ENCODE measurements at places on chromosomes 4 and X.

- DNase-seq = no peak
Measured at GRCh38 chr4:157315968-157316367, 95.4 kb downstream of the GRIA2 start.

- no peak for DNase-seq
Measured at GRCh38 chrX:25851141-25851540, 287.0 kb upstream of the MAGEB18 start.

GRCh38 chr4:182724414-182724813 lies 192.8 kb downstream of the DCTD start:
- no peak for DNase-seq

GRCh38 chrX:6550999-6551398 lies 16.1 kb upstream of the VCX3A start:
- no peak for DNase-seq

DNA sequence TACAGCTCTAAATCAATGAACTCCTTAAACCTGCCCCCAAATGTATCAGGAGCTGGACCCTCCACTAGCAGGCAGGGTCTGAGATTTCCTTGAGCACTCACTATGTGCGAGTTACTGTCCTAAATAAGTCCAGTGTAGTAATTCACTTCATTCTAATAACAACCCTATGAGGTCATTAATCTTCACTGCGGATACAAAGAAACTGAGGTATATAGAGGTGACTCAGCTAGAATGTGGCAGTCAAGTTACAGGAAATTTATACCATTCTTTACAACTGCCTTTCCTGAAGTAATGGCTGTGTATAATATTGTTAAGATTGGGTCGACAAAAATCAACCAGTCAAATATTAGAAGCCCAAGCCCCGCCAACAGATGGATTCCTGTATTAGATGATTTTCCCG lies 473.9 kb upstream of the FTHL17 start:
- no peak for DNase-seq

GRCh38 chrX:16664074-16664473 lies 14.1 kb downstream of the S100G start:
- no peak for DNase-seq

- DNase-seq = no peak
Measured at GRCh38 chr4:145828802-145829485, 109.7 kb downstream of the ZNF827 start.

DNA sequence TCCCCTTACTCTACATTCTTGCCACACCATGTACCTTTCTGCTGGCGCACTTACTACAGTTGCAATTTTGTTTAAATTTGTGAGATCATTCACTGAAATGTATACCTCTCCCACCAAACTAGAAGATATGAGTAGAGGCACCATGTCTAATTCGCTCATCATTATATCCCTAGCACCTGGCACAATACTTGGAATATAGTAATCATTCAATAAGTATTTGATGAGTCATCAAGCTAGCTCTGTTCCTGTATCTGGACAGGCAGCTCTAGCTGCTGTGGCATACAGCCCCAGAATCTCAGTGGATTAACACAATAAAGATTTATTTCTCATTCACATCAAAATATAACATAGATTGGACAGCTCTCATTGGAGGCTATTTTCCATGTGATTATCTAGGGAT lies 245.9 kb downstream of the IDS start:
- DNase-seq = no peak

DNA sequence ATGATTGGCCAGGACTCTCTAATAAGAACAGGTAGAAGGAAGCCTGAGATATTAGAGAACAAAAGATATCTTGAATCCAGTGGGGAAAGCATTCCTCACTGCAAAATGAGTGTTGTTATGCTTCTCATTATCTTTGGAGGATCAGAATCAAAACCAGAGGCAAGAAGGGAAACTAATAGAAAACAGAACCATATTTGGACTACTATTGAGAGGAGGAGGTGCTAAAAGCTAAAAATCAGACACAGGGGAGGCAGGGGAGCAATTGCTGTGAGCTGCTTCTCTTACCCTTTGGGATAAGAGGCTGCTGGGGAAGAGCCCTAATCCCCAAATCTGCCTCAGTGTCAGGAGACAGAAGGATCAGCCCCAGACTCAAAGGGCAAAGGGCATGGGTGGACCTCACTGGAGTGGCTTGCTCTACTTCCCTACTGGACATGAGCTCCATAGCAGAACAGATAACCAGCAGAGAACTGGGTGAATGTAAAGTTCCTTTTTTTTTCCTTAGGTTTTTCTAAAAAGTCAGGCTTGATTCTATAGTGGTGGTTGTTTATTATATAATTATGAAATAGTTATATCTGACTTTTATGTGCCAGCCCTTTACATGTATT lies 60.1 kb downstream of the SEPTIN11 start:
- DNase-seq = no peak

DNA sequence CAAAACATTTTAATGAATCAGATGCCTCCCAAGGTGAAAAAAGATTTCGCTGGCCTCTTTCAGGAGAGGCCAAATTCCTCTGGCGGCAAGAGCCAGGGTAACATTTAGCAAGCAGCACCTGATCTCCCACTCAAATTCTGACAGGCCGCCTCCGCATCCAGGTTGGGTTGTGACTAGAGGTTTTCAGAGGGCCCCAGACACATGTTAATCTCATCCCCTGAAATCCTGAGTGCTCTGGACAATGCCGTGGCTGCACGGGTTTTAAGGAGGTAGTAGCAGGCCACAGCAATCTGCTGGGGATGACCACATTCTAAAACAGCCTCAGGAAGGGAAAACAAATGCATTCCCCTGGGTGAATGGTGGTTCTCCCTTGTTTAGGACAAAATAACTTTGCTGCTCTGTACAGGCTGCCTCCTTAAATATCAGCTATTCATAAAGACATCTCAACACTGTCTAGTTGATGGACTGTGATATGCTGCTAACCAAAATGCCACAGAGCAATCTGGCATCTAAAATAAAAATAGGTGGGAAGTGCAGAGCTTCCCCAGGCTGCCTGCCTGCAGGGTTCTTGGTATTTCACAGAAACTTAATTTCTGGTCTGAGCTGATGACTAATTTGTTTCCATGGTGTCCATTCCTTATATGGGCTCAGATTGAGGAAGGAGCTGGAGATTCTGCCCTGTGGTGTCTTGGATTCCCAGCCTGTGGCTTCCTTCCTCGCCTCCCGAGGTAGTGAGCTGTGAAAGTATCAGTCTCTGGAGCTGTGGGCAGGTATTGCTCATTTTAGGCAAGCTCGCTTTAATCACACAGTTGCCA lies 202.0 kb downstream of the DCLK2 start:
- DNase-seq = peak; percentile 57

DNA sequence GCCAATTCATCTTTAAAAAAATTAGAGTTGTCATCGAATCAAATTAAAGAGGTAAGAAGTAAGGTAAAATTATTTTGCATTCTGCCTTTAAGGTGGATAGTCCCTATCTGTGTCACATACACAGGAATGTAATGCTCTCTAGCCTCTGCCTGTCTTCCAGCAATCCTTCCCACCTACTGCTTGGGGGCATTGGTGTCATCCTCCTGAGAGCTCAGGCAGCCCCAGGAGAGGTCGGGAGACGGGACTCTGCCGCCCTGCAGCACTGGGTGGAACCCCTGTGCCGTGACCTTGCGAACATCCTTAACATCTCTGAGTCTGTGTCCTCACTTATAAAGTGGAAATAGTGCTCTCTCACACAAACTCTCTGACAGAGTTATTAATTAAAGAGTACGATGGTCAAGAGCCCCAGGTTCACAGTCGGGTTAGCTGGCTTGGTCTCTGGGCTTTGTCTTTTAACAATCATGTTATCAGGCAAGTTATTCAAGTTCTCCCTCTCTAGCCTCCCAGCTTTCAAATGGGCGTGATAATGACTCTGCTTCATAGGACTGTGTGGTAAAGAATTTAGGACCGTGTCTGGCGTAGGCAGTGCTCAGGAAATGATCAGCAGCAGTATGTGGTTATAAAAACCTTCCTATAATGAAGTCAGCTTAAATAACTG lies 10.2 kb downstream of the TLR3 start:
- no peak for DNase-seq

GRCh38 chr4:87524456-87524855 lies 4.7 kb downstream of the SPARCL1 start:
- no peak for DNase-seq

All from AML-193 (cell line).